ENCODE measurements at places on chromosomes 2 and 18.

DNA sequence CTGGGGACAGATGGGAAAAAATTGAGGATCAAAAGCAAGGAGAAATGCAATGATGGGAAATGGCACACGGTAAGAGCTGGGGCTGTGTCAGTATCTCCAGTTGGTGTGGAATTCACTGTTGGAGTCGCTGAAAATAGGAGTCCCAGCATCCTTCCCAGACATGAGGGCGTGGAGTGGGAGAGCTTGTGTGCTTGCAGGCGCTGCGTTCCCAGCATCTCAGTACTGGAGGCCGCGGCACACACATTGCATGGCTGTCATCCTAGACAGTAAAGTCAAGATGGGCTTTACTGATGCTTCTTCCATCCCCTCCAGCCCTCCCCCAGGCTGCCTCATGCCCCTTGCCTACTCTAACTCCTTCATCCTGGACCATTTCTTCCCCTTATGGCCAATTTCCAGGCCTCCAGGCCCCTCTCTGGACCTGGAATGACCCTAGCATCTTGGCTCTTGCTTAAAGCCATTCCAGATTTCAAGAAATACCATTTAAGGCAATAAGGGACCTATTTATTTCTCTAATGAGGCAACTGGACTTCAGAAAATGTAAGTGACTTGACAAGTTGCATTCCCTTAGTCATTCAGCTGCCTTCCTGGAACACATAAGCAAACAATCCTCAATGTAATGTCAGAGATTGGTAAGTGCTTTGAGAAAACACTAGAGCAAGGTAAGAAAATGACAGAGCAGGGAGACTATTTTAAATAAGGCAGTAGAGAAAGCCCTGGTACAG, 70.5 kb upstream of the TTC39C start:
- DNase-seq, result no peak

- no peak for DNase-seq
Observed at GRCh38 chr2:148096012-148096411, 75.1 kb downstream of the MBD5 start.

GRCh38 chr2:48080534-48081316, 174.4 kb upstream of the FBXO11 start:
- no peak for DNase-seq

DNA sequence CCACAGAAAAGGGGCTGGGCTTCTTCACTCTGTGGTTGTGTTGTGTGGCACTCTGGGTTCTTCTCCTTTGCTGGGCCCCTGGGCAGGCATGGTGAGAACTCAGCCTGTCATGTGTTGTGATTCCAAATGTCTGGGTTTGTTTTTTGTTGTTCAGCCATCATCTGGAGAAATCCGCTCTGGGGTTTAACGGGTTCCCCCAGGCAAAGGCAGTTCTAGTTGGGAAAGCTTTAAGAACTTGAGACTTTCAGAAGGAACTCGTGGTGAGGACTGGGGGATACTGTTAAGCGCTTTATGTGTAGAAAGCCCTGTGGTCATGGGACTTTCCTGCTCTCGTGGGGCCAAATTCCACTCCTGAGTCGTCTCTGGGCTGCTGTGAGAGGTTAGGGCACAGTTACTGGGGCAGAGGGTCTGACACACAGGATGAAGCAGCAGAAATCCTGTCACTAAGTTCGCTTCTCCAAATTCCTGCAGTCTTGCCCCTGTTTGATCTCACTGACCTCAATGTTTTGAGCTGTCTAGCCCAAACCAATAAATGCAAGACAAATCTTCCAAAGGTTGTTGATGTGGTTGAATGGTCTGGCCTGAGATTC, 87.7 kb downstream of the RAPGEF4 start:
- no peak for DNase-seq

- DNase-seq, result no peak
Observed at GRCh38 chr2:3300224-3300995, 77.2 kb downstream of the EIPR1 start.

DNA sequence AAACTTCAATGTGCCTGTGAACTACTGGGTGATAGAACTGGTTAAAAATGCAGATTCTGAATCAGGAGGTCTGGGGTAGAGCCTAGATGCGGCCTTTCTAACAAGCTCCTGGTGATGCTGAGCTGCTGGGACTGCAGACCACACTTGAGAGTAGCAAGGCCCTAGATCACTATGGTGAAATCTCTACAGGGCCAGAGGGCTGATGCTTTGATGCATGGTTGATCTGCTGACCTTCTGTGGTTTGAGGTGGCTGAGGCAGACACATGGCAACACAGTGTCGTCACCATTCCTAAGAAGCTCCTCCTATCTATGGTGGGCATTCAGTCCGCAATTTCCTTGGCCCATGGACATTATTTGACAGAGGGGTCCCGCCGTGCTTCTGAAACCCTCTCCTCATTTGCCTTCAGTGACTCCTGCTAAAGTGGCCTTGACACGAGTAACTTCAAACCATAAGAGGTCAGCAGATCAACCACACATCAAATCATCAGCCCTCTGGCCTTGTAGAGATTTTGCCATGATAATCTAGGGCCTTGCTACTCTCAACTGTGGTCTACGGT, 19.8 kb downstream of the CCDC68 start:
- DNase-seq, result no peak

- DNase-seq, result no peak
Observed at GRCh38 chr2:216538538-216538937, 39.9 kb downstream of the RPL37A start.

DNA sequence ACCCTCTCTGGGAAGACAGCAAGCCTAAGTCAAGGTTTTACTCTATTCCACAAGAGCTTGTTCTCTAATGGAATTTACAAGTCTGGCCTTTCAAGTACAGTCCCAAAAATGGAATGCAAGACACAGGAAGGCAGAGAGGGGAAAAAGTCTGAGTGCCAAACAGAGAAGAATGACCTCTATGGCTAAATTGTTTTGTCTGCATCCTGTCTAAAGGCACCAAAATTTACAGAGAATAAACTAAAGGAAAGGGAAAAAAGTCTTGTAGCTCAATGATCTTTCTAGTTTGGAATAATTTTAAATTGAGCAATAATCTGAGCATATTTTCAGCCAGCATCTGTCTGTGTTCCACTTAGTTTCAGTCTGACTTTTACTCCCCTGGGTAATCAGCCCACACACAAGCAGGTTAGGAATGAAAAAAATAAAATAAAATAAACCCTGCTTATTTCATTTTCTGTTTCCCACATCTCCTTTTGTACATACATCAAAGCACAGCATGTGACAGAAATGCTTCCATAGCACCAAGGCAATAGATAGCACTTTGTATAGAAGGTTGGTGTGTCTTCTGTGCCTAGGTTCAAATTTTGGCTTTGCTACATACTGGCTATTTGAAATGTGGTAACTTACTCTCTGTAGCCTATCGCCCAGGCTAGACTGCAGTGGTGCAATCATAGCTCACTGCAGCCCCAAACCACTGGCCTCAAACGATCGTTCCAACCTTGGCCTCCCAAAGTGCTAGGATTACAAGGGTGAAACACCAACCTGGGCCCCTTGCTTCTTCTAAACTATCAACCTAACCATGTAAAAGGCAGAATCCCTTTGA, 105.1 kb downstream of the SLC8A1 start:
- DNase-seq, result no peak

DNA sequence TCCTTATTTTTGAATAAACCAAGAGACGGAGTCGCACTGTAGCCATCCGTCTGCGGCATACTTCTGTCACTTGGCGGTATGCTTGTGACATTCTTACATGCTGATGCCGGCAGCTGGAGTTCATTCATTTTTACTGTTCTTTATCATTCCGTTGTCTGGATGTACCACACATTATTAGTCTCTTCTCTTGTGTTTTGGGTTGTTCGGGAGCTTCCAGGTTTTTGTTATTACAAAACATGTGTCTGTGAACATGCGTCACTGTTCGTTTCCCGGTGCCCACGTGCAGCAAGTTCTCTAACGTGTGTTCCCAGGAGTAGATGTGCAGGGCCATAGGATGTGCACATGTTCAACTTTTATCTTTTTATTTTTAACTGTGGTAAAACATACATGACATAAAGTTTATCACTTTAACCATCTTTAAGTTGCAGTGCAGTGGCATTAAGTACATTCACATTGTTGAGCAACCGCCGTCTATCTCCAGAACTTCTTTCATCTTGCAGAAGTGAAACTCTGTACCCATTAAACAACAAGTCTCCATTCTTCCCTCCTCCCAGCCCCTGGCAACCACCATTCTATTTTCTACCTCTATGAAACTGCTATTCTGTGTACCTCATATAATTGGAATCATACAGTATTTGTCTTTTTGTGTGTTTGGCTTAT, 40.1 kb downstream of the MTCL1 start:
- DNase-seq, result no peak

DNA sequence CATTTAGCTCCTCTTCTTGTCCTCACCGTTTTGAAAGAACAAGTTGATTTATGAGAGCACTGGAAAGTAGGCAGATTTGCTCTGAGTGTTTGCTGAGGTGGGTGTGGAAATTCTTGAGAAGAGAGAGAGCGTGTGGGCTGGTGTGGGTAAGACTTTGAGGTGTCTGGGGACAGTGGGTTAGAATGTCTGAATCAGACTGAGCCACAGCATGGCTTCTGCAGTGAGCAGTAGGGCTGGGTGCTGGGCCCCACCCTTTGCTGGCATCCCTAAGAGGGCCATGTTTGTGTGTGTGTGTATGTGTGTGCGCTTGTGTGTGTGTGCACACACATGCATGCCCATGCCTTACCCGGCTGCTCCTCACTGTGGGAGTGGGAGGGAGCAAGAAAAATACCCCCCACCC, 63.7 kb downstream of the COPS8 start:
- DNase-seq, result no peak

- DNase-seq, result no peak
Observed at GRCh38 chr2:182716650-182716979, 558 bp downstream of the DNAJC10 start.

DNA sequence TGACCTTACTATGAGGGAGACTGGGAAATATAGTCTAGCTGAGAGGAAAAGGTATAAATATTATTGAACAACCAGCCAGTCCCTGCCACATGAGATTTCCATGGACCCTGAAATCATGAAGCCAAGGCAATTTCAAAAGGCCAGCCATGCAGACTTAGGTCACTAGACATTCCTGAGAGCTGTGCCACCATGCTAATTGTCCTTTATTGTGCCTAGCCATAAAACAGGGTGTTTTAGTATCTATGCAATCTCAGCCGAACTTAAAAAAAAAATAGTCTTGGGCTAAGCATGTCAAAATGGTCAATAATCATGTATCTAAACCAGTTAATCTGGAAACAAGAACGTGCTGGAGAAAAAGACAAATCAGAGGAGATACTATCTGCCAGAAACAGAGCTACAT, 269.5 kb downstream of the LNPK start:
- DNase-seq, result no peak

GRCh38 chr2:240407090-240407489, 28.4 kb upstream of the GPC1 start:
- no peak for DNase-seq

DNA sequence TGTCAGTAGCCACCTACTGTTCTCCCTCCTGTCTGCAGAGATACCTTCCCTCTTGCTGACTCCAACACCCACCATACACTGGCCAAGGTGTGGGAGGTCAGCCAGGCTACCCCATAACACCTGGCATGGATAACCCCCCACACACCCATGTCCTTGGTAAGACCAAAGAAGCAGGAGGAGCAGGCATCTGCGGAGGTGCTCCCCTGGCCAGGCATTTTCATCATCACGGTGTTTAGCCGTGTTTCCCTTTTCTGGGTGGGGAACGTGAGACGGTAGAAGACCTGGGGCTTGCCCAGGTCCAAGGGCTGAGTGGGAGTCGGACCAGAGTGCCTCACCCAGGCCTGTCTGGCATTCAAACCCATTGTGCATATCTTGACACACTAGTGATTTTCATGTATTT, 150.3 kb downstream of the SMAD7 start:
- DNase-seq, result no peak

DNA sequence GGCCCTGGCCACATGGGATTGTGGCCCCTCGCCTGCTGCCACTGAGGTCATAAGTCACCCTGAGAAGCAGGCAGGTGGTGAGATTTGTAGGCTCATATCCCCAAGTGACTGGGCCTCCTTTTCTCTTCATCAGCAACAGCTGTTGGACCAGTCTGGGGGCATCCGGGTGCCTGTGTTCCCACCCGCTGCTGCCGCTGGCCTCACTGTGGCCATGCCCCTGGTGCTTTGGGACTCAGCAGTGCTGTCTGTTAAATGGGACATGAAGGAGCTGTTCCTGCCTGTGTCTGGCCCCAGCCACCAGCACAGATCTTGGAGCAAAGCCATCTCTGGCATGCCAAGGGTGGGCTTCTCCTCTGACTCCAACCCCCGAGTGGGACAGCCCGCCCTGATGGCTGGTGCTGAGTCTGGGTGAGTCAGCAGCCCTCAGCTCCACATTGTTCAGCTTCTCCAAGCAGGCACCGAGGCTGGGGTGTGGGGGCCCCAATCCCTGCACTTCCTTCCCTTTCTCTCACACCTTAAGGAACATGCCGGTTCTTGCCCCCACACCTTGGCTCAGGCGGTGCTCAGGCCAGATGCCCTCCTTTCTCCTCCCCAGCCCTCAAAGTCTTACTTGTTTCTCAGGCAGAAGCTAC, 207.9 kb downstream of the GLI2 start:
- DNase-seq, result no peak

GRCh38 chr2:168530982-168531622, 75.0 kb downstream of the CERS6 start:
- no peak for DNase-seq

- no peak for DNase-seq
Observed at GRCh38 chr2:38935568-38936172, 46.0 kb downstream of the ARHGEF33 start.

DNA sequence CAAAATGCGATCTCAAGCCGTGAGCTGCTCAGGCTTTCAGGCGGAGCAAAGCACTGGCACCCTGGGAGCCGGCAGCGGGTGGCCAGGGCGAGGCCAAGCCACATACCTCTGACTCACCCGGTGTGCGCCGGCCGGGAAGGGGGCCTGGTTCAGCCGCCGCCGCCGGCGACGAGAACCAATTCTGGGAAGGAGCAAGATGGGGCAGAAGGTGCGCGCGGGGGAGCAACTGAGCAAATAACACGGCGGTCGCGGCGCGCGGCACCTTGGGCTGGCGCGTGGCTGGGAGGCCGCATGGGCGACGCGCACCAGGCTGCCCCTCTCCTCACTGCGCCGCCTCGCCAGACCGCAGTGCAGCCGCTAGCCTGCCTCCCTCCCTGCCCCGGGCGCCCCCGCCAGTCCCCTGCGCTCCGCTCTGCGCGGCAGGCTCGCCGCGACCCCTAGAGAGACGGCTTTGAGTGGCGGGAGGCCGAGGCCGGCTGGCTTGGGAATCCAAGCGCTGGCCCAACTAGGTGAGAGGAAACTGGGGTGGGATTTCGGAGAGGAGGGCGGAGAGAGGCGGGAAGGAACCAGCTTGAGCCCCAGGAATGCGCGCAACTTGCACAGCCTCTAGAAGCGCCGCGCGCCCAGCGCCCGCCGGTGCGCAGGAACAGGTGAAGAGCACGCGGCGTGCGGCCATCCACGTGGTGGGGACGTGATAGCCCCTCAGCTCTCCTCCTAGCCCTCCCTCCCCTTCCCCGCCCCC, 3.2 kb downstream of the NRP2 start:
- no peak for DNase-seq

All from CD4-positive, alpha-beta T cell treated with Interleukin-15 for 4 hours (primary cell).